ENCODE measurements at places on chromosomes 11 and 22. TPM values are rescaled to one million over a fixed set of nuclear protein-coding genes. Genes with fewer than 3 reads are reported as not detected.

Gene ZBTB44
- total RNA-seq, result 38.2 TPM

DNA sequence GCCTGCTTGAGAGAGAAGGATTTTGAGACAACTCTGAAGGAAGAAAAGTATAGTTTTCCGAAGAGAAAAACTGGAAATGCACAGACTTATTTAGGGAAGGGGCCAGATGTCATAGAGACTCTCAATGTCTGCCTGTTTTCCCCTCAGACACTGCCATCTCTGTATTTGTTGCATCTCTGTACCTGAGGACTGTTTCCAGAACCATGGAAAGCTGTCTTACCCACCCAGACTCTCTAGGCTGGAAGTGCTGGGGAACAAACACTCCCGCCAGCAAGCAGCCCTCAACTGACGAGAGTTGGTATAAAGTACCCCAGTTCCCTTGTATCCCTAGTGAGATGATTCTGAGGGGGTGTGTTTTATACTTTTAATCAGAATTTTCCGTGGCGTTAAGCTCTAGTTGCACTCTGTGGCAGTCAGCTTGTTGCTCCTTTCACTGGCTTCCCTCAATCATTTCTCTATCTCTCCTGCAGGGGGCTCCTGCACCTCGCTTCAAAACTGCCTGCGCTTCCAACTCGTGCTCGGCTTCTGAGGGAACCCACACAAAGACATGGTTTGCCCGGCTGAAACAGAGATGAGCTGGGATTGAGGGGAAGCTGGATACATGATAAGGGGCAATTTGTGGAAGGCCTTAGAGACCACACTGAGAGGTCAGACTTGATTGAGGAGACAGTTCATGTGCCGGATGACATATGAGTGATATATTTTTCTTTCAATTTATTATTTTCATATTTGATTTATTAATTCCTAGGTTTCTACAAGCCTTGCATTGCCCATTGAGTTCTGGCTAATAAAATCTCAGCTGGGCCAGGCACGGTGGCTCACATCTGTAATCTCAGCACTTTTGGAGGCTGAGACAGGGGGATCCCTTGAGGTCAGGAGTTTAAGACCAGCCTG is 36.9 kb upstream of the CLPB start:
- DNase-seq, result peak; percentile 75

DNA sequence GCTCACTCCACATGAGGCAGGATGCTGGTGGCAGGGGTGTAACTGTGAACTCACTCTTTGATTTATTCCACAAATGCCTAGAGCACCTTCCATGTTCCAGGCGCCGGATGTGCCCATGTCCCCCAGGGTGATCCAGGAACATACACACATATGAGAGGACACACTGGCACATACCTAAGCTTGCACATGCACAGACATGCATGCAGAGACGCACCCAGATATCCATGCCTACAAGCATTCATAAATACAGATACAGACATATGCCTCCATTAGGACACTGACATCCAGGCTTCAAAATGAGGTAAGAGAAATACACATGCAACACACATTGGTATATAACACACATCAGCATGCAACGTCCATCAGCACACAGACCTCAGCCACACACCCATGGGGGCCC is 4.5 kb downstream of the OSM start:
- no peak for DNase-seq

DNA sequence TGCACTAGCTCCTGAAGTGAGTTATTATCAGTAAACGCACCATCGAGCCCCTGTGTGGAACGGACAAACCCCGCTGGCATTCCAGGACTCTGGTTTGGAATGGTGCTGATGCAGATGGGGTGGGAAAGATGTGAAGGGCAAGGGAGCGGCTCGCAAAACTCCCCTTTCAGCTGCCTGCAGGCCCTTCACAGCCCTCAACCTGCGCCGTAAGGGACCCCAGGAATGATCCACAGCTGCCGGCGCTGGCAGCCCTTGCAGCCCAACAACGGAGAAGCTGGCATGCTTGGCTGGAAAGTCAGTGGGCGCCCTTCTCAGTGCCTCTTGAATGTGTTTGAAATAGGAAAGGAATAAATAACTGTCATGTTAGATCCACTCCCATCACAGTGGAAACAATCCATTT is 1445.5 kb downstream of the BRD1 start:
- DNase-seq, result no peak

GRCh38 chr22:41578818-41579217 is 10.8 kb downstream of the PMM1 start:
- DNase-seq, result no peak

- DNase-seq, result no peak
Observed at GRCh38 chr22:19876314-19876940, 21.8 kb upstream of the GNB1L start.

DNA sequence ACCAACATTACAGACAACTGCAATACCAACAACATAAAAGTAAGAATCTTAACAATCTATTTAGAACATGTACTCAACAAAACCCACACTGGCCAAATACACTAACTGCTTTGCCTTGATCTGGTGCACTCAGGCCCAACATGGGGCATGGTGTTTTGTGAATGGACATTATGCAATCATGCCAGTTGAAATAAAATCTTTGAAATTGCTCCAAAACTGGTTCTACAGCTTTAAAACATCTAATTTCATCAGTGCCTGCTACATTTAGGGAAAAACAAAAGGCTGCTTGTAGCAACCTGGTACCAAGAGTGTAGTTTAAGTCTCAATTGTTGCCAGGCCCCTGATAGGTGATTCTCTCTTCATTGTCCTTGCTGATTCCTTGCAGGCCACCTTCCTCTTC is 3.3 kb upstream of the CTR9 start:
- no peak for DNase-seq

Gene CD3E
- 530 TPM for total RNA-seq

DNA sequence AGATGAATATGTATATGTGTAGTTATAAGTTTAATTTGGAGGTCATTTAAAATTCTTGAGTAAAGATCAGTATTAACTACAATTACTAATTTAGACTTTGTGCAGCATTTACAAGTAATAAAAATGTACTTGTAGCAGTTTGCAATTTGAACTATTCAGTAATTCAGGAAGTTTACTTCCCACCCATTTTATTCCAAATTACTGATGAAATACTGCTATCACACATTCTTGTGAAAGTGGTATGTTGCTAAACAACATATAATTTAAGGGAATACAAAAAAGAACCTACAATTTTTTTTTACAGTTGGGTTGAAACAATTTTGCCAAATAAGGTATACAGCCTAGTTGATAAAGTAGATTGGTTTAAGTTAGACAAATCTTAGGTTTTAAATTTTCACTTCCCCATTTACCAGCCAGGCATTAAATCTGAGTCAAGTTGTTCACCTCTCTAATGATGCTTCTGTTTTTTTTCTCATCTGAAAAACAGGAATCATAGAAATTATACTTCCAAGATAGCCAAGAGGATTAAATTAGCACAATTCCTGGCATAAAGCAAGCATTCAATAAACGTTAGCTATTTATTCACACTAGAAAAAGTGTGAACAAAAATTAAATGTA is 45.3 kb downstream of the ZBTB44 start:
- DNase-seq, result no peak

Gene OLFML1
- total RNA-seq, result not detected

DNA sequence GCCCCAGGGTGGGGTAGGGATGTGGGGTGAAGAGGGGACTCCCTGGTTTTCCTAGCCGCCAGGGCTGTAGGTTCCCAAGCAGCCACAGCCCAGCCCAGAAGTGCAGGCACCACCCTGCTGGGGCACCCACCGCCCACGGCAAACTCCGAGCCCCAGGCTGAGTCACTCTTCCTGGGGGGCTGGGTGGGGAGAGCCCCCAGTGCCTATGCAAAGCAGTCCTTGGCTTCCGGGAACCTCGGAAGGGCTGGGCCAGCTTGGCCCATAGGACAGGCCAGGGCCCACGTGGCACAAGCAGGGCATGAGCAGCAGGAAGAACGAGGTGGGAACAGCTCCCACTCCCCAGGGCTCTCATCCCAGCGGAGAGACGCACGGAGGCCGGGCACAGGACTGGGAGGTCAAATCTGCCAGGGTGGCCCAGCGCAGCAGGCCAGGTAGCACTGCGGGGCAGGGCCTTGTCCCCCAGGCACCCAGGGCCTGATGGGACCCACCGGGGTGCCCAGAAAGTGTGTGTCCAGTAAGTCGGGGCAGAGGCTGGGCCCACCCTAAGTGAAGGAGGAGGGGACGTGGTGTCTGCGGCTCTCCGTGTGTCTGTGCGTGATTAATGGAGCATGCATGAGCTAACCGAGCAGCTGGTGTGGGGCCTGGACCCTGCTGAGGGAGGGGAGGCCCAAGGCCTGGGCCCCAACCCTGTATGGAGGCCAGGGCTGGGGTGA is 4.6 kb upstream of the IL17REL start:
- peak; percentile 93 for DNase-seq

Gene B3GAT3
- total RNA-seq, result 57.5 TPM

DNA sequence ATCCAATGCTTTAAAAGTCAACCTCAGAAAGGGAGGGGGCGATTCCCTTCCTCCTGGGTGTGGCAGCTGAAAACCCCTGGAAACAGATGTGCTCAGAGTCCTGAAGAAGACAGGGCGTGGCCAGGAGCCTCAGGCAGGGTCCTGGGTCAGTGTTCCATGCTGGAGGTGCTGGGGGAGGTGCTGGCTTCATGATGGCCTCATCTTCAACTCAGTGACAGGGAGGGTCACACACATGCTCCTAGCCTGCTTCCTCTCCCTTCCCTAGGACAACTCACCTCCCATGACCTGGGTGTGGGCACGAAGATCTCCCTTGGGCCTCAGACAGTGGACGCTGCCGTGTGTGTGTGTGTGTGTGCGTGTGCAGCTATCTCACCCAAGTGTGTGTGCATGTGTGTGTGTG is 245.6 kb upstream of the B3GAT1 start:
- no peak for DNase-seq

DNA sequence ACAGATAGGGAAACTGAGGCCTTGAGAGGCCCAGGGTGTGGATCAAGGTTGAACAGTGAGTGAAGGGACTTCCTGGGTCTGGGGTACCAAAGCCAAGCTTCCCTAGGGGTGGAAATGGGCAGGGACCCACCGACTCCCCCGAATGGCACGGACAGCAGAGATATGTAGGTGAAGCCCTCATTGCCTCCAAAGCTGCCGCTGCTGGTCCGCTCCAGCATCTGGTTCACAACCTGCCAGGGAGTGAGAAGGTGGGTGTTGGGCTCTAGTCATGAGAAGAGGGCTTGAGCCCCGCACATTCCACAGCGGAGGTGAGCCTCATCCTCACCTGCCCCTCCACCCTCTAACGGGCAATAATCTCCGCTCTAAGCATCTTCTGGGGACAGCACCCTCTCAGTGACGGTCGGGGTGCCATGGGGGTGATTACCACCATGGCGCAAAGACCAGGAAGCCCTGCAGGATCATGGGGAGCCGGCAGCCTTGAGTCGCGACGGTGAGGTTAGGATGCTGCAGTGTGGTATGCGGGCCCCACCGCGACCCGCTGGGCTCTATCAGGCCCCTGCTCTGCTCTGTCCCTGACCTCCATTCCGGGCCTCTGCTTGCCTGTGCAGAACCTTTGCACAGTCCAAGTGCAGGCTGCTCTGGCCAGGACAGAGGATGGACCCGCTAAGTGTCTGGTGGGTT is 10.8 kb downstream of the ALDH3B2 start:
- no peak for DNase-seq

DNA sequence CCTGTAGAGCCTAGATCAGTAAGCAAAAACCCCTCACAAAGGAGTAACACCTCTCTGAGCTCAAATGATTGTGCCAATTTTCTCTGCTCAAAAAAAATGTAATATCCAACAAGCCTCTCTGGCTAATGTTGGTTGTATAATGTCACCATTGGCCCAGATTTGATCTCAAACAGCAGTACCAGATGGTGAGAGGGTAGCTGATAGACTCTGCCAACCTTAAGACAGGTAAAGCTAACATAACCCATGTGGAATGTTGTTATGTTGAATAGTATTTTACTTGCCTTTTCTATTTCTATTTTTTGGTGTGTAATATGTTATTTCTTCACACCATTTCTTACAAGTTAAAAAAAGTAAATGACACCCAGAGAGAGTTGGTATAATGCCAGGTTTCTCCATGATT is 166.7 kb upstream of the GUCY1A2 start:
- no peak for DNase-seq

GRCh38 chr11:112806876-112807275 is 154.3 kb upstream of the NCAM1 start:
- DNase-seq, result no peak

- no peak for DNase-seq
Observed at GRCh38 chr11:96010683-96011082, 86.8 kb upstream of the MTMR2 start.

Gene TRIM29
- not detected for total RNA-seq

Gene LIF
- total RNA-seq, result 77.3 TPM

Gene MS4A12
- total RNA-seq, result not detected

Gene TYR
- total RNA-seq, result not detected

DNA sequence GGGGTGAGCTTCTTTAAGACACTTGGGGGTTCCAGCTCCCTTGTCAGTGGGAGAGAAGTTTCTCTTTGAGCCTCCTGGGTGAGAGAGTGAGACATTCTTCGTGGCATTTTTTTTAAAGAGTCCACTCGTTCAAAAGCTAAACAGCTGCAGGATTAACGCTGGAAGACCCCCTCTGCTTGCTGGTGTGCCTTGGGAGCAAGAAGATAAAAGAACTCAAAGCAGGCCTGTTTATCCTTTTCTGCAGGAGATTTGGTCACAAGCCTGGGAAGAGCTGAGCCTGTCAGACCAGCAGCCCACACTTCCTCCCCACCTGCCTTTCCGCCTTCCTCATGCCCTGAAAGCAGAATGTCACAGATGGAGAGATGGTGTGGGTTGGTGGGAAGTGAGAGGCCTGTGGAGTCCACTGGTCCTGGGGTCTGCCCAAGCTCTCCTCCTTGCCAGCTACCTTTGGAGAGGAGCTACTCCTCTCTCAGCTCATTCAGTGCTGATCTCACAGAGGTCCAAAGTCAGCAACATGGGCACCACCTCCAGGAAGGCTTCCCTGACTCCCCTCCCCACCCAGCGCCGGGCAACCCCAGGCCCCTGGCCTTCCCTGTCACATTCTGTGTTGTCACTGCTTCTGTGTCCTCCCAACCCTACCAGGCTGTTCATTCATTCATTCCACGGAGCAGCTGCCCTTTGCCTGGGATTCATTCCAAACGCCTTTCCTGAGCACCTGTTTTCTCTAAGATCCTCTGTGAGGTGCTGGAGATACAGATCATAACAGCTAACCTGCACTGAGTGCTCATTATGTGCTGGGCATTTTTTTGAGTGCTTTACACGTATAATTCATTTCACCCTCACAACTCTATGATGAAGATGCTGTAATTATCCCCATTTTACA is 6.7 kb downstream of the GDPD5 start:
- no peak for DNase-seq

GRCh38 chr11:57904376-57904775 is 119.3 kb upstream of the OR9Q1 start:
- DNase-seq, result no peak

Gene MED17
- total RNA-seq, result 29.9 TPM
